Forelimb muscle (tissue), 1 donor: ENCODE measurements at places on chromosomes 1 and 21. TPM values are rescaled to one million over a fixed set of nuclear protein-coding genes. Genes with fewer than 3 reads are reported as not detected.

The RBBP4 gene
- polyA plus RNA-seq: 141 TPM

The PADI4 gene
- 0.96 TPM for polyA plus RNA-seq

The DLGAP3 gene
- polyA plus RNA-seq: 0.16 TPM

The CD5L gene
- polyA plus RNA-seq: 0.06 TPM

The KRTAP10-8 gene
- polyA plus RNA-seq: not detected

The HES2 gene
- polyA plus RNA-seq: not detected

The ZRANB2 gene
- 103 TPM for polyA plus RNA-seq

The SZRD1 gene
- polyA plus RNA-seq: 80.6 TPM

The NBPF10 gene
- 1.3 TPM for polyA plus RNA-seq

The PRELP gene
- polyA plus RNA-seq: 1.5 TPM

The PLEKHN1 gene
- polyA plus RNA-seq: 0.08 TPM

The ALX3 gene
- not detected for polyA plus RNA-seq

The ACKR1 gene
- 3.0 TPM for polyA plus RNA-seq

The NME7 gene
- polyA plus RNA-seq: 15.7 TPM

The CLCA2 gene
- not detected for polyA plus RNA-seq

The TMCC2 gene
- 10.8 TPM for polyA plus RNA-seq

The SPAG17 gene
- polyA plus RNA-seq: 3.2 TPM

The VWA5B1 gene
- 0.13 TPM for polyA plus RNA-seq

The MMEL1 gene
- 0.39 TPM for polyA plus RNA-seq

The F3 gene
- 2.2 TPM for polyA plus RNA-seq

The ANKRD65 gene
- polyA plus RNA-seq: 22.1 TPM

The AGT gene
- 17.4 TPM for polyA plus RNA-seq

The DSCAM gene
- 1.2 TPM for polyA plus RNA-seq

The PLD5 gene
- polyA plus RNA-seq: 1.2 TPM

The INSRR gene
- 0.70 TPM for polyA plus RNA-seq

The PCNT gene
- polyA plus RNA-seq: 66.6 TPM

The HMCN1 gene
- polyA plus RNA-seq: 13.6 TPM

The PDC gene
- 0.54 TPM for polyA plus RNA-seq

The KPRP gene
- not detected for polyA plus RNA-seq

The SPRR2F gene
- not detected for polyA plus RNA-seq

The GBP6 gene
- not detected for polyA plus RNA-seq

The PIAS3 gene
- polyA plus RNA-seq: 41.0 TPM

The CHI3L2 gene
- 0.30 TPM for polyA plus RNA-seq

The ATP1A2 gene
- polyA plus RNA-seq: 81.8 TPM

The ZMYND12 gene
- 0.37 TPM for polyA plus RNA-seq

The FMO3 gene
- 0.19 TPM for polyA plus RNA-seq

The FNBP1L gene
- polyA plus RNA-seq: 45.1 TPM

The IGSF21 gene
- 0.62 TPM for polyA plus RNA-seq

The WNT3A gene
- polyA plus RNA-seq: not detected

The NEK7 gene
- polyA plus RNA-seq: 34.7 TPM

The F13B gene
- not detected for polyA plus RNA-seq

The DIP2A gene
- 28.9 TPM for polyA plus RNA-seq

The GSTM1 gene
- 79.2 TPM for polyA plus RNA-seq

The S100A9 gene
- polyA plus RNA-seq: 21.2 TPM

The UBE2Q1 gene
- polyA plus RNA-seq: 64.5 TPM

The ERICH3 gene
- polyA plus RNA-seq: not detected

The LRP8 gene
- 5.9 TPM for polyA plus RNA-seq

The PPFIA4 gene
- 62.1 TPM for polyA plus RNA-seq

The CATSPERE gene
- polyA plus RNA-seq: 0.77 TPM

The RGS18 gene
- polyA plus RNA-seq: 0.95 TPM

The TIPRL gene
- polyA plus RNA-seq: 31.2 TPM

The TESK2 gene
- 1.9 TPM for polyA plus RNA-seq
